Cardiac ventricle fibroblast (primary cell): ENCODE measurements at places on chromosomes 12 and 14. TPM values are rescaled to one million over a fixed set of nuclear protein-coding genes. Genes with fewer than 3 reads are reported as not detected.

PLEKHD1 gene
- 0.29 TPM in 1 of 2 replicates, not detected in the other for total RNA-seq

BCAT1 gene
- 47.6 and 48.9 TPM in 2 replicates for total RNA-seq

GON7 gene
- total RNA-seq, result 10.4 and 13.0 TPM in 2 replicates

LALBA gene
- not detected in 2 replicates for total RNA-seq

IL26 gene
- total RNA-seq, result not detected in 2 replicates
